ENCODE measurements at places on chromosomes 16 and 17.

DNA sequence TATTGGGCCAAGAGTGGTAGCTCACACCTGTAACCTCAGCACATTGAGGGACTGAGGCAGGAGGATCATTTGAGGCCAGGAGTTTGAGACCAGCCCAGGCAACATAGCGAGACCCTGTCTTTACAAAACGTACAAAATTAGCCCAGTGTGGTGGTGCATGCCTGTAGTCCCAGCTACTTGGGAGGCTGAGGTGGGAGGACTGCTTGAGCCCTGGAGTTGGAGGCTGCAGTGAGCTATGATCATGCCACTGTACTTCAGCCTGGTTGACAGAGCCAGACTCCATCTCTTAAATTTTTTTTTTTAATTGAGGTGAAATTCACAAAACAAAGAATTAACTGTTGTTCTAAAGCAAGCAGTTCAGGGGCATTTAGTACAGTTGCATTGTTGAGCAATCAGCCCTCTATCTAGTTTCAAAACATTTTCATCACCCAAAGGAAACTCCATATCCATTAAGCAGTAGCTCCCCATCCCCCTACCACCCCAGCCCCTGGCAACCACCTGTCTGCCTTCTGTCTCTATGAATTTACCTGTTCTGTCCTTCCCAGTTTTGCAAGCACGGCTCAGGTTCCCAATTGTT, 15.6 kb downstream of the SNX29 start:
- no peak for DNase-seq

DNA sequence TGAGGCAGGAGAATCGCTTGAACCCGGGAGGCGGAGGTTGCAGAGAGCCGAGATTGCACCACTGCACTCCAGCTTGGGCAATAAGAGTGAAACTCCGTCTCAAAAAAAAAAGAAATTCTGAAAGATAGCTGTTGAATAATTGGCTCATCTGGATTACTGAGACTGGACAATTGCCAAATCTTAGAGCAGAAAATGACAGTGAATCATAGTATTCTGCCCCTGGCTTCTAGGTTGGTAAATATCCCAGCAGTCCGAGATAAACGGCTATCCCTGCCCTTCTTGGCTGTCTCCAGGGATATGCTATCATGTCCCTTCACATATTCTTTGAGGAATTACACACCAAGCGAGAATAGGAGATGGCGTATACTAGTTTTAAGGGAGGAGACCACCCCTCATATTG, 35.5 kb upstream of the METTL16 start:
- DNase-seq = peak; percentile 55

GRCh38 chr16:67248073-67248400, 742 bp upstream of the SLC9A5 start:
- peak; percentile 49 for DNase-seq

DNA sequence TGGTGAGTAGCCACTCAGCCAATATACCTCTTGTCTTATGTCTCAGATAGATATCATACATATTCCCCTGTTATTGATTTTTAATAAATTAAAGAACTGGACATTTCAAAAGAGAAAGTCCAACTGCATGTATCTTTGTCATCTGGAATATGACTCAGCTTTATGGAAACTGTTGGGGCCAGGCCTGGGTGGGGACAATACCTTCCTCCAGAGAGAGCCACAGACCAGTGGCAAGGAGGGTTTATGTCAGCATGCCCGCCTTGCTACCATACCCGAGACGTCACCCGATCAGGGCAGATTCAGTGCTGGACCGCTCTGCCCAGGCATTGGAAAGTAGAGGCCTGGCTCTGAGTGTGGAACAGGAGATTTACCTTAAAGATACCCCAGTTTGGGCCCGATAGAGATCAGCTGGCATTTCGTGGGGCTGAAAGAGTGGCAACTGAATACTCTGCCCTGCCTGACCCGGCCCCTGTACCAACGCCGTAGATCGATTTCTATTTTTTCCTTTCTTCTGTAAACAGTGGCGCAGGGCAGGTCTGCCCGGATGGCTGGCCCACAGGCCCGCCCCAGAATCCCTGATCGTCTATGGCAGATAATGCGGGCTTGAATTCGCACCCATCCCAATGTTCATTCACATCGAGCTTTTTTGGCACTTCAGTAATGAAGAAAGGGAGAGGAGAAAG, 158.6 kb downstream of the SALL1 start:
- DNase-seq = no peak

GRCh38 chr16:73060892-73061490, 13.1 kb upstream of the ZFHX3 start:
- no peak for DNase-seq

DNA sequence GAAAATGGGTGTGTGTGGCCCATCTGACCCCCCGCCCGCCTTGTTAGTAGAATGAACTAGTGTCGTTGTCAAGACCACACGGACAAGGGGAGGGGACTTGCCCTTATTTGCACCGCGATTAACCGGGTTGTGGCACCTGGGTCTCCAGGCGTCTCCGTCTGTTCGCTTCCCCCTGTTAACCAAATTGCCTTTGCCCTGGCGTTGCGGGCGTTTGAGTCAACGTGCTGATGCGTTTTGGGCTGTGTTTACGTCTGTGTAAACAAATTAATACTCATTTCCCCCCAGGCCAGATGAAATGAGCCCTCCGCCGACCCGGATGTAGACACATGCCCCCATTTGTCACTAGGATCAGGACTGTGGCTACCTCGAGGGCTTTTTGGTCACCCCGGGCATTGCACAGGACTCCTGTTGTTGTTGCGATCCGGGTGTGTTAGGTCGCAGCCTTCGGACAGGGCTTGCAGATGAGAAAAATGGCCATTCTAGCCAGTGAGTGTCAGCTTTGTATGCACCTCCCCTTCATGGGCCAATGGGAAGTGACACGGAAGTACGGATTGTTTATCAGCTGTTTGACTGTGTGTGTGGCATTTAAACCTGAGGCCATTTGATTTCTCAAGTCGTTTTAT, 906 bp downstream of the RBL2 start:
- DNase-seq = peak; percentile 88

GRCh38 chr16:56311208-56312027, 113.9 kb downstream of the AMFR start:
- DNase-seq = no peak

DNA sequence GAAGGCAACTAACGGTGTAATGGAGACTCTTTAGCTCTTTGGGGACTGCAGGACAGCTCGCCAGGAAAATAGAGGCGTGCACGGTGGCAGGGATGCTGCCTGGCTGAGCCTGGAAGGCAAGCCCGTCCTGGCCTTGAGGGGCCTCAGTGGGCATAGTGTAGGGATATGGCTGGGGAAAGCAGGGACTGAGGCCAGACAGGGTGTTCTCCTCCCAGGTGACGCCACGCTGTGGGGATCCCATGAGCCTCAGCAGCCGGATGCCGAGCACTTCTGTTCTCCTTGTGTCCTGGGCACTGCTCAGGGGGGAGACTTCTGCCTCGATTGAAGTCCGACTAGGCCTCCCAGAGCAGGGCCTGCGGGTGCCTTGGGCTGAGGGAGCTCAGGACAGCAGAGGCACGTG, 89.2 kb downstream of the NPIPB11 start:
- DNase-seq = no peak

GRCh38 chr17:14201988-14202380, 34.7 kb downstream of the CDRT15 start:
- DNase-seq = no peak

- DNase-seq = no peak
Measured at GRCh38 chr17:61728297-61728836, 135.0 kb downstream of the BRIP1 start.

GRCh38 chr16:84408856-84409255, 40.5 kb downstream of the ATP2C2 start:
- DNase-seq = no peak

DNA sequence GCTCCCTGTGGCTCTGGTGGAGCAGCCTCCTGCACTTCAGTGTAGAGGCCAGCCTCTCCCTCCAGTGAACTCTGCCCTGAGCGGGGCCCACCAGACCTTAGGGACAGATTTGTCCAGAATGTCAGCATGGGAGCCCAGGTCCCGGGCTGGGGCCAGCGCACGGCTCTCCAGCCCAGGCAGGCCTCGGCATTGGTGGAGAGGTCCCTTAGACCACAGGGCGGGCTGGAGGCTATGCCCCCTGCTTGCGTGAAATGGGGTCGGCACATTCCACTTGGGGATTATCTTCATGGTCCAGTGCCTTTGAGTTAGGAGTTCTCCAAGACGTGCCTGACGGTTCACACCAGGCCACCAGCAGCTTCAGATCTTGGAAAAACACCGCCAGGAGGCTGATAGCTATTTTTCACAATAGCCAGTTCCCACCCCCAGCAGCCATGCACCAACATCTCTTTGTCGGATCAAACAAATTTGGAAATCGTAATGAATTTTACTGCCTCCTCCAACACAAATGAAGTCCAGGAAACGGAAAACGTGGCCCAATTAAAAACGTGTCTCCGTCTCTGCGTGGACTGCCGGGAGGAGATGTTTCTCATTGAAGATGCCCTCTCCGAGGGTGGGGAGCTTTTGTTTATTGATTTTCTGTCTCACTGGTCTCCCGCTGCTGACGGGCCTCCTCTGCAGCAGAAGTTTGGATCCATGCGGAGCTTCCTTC, 110.0 kb upstream of the CIBAR2 start:
- DNase-seq = no peak

DNA sequence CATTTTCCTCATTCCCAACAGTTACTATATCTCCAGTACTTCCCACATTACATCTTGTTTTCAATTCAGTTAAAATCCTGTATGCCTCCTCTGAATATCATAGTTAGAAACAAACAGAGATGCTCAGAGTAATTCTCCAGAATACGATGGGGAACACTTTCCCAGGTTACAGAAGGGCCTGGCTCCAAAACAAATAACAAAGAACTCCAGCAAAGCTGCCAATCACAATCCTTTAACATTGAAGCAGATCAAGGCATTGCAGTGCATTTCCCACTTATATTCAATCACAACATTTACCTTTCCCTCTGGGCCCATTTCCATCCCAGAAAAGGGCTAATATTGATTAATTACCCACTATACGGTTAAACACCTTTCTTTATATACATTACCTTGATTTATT, 29.4 kb upstream of the PMFBP1 start:
- DNase-seq = no peak

- DNase-seq = no peak
Measured at GRCh38 chr17:17107891-17108431, 65.7 kb downstream of the MPRIP start.

DNA sequence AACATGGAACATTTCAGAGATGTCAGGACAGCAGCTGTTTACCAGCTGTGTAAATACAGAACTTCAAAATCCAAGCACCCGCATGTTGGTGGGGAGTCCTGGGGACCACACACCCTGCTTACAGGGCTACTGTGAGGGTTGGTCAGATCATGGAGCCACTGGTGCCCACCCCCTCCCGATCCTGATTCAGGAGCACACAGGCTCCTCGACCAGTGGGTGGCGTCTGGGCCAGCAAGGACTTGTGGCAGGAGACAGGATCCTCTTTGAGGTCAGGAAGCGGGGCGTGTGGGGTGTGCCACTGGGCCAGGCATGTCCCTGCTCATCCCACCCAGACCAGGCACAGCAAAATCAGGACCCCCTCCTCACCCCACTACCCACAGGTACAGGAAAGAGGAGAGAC, 83.6 kb downstream of the SDK2 start:
- no peak for DNase-seq

DNA sequence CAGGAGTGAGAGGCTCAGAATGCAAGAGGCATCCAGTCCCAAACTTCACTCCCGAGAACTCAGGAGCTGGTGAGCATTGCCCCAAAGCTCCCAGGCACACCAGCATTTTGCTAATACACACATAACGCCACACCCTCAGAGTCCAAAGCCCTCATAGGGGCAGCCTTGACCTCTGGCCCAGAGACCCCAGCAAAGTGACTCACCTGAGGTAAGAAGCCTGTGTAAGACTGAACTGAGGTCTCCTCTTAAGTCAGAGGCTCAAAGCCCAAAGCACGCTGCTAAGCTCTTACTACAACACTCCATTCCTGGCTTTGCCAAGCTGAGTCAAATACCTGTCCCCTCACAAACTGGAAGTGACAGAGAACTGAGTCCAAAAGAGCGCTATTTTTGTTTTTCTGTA, 16.4 kb downstream of the ST3GAL2 start:
- DNase-seq = no peak

- DNase-seq = no peak
Measured at GRCh38 chr16:57640612-57641011, 12.2 kb downstream of the ADGRG1 start.

- DNase-seq = no peak
Measured at GRCh38 chr16:65349626-65350025, 227.8 kb upstream of the CDH11 start.

GRCh38 chr17:79465011-79465680, 145.7 kb downstream of the RBFOX3 start:
- DNase-seq = no peak

DNA sequence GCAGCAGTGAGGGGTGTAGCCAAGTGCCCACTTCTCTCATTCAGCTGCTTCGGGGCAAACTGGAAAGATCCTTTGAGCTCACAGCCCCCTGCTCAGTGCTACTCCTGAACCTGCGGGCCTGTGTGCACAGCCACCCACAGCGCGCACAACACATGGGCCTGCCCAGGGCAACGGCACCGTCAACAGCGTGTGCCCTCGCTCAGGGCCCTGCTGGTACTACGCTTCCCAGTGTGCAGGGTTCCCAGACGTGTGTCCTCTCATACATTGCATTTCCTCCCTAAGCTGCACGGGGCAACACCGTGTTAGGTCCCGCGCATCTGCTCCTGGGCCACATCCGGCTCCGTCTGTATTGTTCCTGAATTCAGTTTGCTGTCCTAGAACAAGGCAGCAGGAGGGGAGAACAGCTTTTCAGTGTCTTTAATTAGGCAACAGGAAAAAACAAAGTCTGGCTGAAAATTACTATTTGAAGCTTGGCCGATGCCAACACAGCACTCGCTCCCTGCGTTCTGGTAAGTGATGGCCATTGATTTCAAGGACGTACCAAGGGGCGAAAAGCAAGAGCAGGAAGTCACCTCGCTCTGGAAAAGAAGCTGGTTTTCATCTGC, 15.2 kb downstream of the MRM3 start:
- DNase-seq = no peak

DNA sequence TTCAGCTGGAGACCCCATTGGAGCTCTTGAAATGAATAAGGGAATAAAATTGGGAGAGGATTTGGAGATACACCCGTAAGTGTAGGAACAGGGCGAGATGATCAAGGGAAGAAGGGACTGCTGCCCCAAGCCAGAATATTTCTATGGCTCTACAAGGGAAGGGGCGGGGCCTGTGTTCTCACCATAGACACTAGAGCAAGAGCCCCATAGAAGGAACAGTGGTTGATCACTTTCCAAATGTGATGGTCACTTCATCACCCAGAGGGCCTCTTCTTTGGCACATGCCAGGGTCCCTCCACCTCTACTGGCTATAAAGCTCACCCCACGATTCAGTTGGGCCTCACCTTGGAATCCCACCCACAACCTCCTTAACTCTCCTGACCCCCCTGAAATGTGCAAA, 25.0 kb downstream of the GPRC5B start:
- DNase-seq = no peak

Measured in ELR (cell line).